ENCODE measurements at places on chromosomes 13 and 19. TPM values are rescaled to one million over a fixed set of nuclear protein-coding genes. Genes with fewer than 3 reads are reported as not detected.

- H3K4me1 ChIP-seq: no peaks in the 10 kb centered on the region
- DNase-seq: no peak
- no peak overlapping the region for H3K4me3 ChIP-seq
- no peaks in the 10 kb centered on the region for H3K27me3 ChIP-seq
Observed at GRCh38 chr13:105591277-105591676, 944.2 kb downstream of the EFNB2 start.

GRCh38 chr13:58302349-58302748 is 670.8 kb downstream of the PCDH17 start:
- H3K4me3 ChIP-seq: no peak overlapping the region
- no peak for DNase-seq
- no peaks in the 10 kb centered on the region for H3K36me3 ChIP-seq
- H3K27me3 ChIP-seq: peaks cover 4% of the 10 kb centered on the region
- H3K27ac ChIP-seq: no peak overlapping the region

GRCh38 chr13:47092202-47092601 is 195.3 kb upstream of the HTR2A start:
- H3K36me3 ChIP-seq: no peaks in the 10 kb centered on the region
- H3K4me3 ChIP-seq: no peak overlapping the region
- H3K4me1 ChIP-seq: no peaks in the 10 kb centered on the region
- H3K27ac ChIP-seq: no peak overlapping the region
- no peaks in the 10 kb centered on the region for H3K27me3 ChIP-seq

GRCh38 chr13:110185696-110186095 is 121.3 kb downstream of the COL4A1 start:
- H3K27me3 ChIP-seq: no peaks in the 10 kb centered on the region
- DNase-seq: no peak
- H3K4me3 ChIP-seq: no peak overlapping the region

DNA sequence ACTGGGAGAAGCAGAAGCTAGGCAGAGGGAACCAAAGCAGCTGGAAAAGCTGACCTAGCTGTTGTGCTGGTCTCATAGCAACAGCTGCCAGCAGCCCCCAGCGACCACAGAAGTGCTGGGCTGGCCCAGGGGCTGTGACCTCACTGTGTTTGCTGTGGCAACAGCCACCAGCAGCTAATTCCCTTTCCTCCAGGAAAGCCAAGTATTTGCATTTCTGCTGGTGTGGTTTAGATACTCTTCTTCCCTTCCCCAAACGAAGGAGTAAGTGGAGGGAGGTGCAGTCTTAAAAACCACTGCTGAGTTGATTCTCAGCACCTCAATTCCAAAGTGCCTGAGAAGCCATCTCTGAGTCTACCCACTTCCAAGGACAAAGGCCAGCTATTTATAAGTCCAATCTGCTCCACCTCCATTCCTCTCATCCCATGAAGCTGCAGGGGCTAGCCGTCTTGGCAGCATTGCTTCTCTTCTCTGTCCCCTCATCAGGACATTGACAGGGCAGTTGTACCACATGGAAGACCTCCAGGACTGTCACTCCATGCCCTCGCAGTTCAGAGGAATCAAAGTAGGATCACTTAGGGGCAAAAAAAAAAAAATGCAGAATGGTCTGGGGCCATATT is 11.5 kb upstream of the CCDC97 start:
- H3K27me3 ChIP-seq: no peaks in the 10 kb centered on the region
- peak; percentile 55 for DNase-seq
- peaks cover 71% of the 10 kb centered on the region for H3K36me3 ChIP-seq
- H3K4me1 ChIP-seq: peaks cover 85% of the 10 kb centered on the region
- no peak overlapping the region for H3K4me3 ChIP-seq

DNA sequence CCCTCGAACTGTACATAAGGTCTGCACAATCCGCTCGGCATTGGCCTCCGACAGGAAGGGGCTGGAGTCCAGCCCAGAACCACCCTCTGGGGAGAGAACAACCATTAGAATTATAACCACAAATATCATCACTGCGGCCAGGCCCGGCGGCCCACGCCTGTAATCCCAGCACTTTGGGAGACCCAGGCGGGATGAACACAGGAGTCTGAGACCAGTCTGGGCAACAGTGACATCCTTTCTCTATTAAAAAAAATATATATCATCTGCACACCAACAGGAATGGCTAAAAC is 11.4 kb downstream of the COQ8B start:
- H3K27ac ChIP-seq: no peak overlapping the region
- peaks cover 41% of the 10 kb centered on the region for H3K36me3 ChIP-seq
- no peaks in the 10 kb centered on the region for H3K4me1 ChIP-seq
- H3K27me3 ChIP-seq: no peaks in the 10 kb centered on the region

DNA sequence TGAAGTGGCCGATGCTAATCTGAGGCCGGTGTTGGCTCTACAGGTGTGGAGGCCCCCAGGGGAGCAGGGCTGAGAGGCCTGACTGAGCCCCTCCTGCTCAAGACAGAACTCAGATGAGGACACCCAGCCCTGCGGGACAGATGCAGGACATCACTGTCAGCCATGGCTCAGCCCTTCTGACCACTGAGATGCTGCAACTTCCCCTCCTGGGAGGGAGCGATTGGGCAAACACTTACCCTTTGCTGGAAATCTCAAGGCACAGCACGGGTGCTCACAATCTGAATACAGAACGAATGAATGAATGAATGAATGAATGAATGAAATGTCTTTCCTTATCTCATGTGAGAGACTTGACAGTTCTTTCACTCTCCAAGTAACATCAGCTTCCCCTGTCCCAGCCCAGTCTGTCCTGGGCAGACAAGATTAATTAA is 3.5 kb upstream of the SIGLEC7 start:
- H3K36me3 ChIP-seq: no peaks in the 10 kb centered on the region
- no peak overlapping the region for H3K4me3 ChIP-seq
- no peak overlapping the region for H3K27ac ChIP-seq
- no peak for DNase-seq
- H3K27me3 ChIP-seq: no peaks in the 10 kb centered on the region
- peaks cover 12% of the 10 kb centered on the region for H3K4me1 ChIP-seq

- no peak overlapping the region for H3K27ac ChIP-seq
- H3K4me1 ChIP-seq: peaks cover 17% of the 10 kb centered on the region
- H3K27me3 ChIP-seq: no peaks in the 10 kb centered on the region
- no peaks in the 10 kb centered on the region for H3K36me3 ChIP-seq
- DNase-seq: no peak
Observed at GRCh38 chr13:30052120-30052519, 201.7 kb upstream of the UBL3 start.

DNA sequence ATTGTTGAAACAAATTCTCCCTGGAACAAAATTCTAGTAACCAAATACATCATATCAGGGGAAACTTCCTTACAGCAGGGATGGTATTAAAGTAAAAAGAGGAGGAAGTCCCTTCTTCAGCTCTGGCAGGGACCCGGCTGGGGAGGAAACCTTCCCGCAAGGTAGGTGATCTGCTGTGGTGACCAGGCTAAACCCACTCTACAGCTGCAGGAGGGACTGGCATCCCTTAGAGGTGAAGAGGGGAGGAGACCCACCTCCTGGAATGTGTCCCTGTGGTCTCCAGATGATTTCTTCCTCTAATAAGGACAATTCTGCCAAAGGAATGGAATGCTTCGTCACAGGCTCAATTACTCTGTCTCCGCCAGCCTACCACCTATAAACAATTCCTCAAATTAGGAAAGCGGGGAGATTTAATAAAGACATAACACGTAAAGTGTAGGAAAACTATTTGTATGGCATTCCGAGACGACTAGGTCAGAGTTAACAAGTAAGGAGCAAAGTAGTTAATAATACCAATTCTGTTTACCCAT is 637 bp upstream of the PDS5B start:
- H3K27ac ChIP-seq: peak overlapping the region; percentile 53
- H3K36me3 ChIP-seq: no peaks in the 10 kb centered on the region
- no peaks in the 10 kb centered on the region for H3K27me3 ChIP-seq
- peak overlapping the region; percentile 62 for H3K4me3 ChIP-seq
- no peak for DNase-seq

DNA sequence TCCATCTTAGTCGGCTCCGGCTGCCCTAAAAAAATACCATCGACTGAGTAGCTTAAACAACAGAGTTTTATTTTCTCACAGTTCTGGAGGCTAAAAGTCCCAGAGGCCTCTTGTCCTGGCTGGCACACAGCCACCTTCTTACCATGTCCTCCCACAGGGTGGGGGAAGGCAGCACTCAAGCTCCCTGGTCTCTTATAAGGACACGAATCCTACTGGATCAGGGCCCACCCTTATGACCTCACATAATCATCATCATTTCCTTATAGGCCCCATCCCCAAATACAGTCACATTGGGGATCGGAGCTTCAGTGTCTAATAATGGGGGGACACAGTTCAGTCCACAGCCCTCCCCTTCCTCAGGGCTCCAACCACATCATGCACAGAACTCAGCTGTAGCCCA is 2.6 kb upstream of the TUBA3C start:
- H3K27me3 ChIP-seq: no peaks in the 10 kb centered on the region
- DNase-seq: no peak
- H3K4me3 ChIP-seq: no peak overlapping the region
- no peaks in the 10 kb centered on the region for H3K4me1 ChIP-seq
- no peaks in the 10 kb centered on the region for H3K36me3 ChIP-seq

- no peak overlapping the region for H3K27ac ChIP-seq
- DNase-seq: no peak
- H3K27me3 ChIP-seq: no peaks in the 10 kb centered on the region
- H3K4me3 ChIP-seq: no peak overlapping the region
- H3K4me1 ChIP-seq: peaks cover 16% of the 10 kb centered on the region
Observed at GRCh38 chr19:21838646-21839045, 2.7 kb upstream of the ZNF43 start.

DNA sequence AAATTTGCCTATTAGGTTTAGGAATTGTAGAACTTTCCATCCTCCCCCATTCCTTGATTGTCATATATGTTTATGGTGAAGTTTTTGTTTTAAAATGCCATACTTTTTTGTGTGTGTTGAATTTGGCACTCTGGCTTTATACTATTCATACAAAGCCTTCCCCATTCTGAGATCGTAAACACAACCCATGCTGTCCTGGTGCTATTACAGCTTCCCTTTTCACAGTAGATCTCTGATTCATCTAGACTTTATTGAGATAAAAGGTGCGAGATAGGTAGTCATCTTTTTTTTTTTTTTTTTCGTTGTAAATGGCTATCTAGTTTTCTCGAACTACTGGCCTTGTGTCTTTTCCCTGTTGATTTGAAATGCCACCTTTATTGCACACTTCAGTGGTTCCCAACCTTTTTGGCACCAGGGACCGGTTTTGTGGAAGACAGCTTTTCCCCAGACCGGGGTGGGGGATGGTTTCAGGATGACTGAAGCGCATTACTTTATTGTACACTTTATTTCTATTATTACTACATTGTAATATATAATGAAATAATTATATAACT is 94.6 kb downstream of the LRCH1 start:
- no peak overlapping the region for H3K4me3 ChIP-seq
- no peak for DNase-seq
- H3K36me3 ChIP-seq: no peaks in the 10 kb centered on the region
- no peaks in the 10 kb centered on the region for H3K27me3 ChIP-seq
- H3K27ac ChIP-seq: no peak overlapping the region

DNA sequence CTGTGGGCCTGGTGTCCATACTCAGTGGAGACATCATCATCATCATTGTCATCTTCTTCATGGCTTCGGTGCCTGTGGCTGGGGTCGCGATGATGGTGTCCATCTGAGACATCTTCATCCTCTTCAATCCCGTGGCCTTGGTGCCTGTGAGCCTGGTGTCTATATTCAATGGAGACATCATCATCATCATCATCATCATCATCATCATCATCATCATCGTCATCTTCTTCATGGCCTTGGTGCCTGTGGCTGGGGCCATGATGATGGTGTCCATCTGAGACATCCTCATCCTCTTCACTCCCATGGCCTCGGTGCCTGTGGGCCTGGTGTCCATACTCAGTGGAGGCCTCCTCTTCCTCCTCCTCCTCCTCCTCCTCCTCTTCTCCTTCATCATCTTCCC is 917 bp downstream of the HRC start:
- DNase-seq: no peak
- H3K4me3 ChIP-seq: no peak overlapping the region
- H3K4me1 ChIP-seq: peaks cover 38% of the 10 kb centered on the region
- no peaks in the 10 kb centered on the region for H3K36me3 ChIP-seq
- H3K27me3 ChIP-seq: peaks cover 26% of the 10 kb centered on the region
- H3K27ac ChIP-seq: no peak overlapping the region

DNA sequence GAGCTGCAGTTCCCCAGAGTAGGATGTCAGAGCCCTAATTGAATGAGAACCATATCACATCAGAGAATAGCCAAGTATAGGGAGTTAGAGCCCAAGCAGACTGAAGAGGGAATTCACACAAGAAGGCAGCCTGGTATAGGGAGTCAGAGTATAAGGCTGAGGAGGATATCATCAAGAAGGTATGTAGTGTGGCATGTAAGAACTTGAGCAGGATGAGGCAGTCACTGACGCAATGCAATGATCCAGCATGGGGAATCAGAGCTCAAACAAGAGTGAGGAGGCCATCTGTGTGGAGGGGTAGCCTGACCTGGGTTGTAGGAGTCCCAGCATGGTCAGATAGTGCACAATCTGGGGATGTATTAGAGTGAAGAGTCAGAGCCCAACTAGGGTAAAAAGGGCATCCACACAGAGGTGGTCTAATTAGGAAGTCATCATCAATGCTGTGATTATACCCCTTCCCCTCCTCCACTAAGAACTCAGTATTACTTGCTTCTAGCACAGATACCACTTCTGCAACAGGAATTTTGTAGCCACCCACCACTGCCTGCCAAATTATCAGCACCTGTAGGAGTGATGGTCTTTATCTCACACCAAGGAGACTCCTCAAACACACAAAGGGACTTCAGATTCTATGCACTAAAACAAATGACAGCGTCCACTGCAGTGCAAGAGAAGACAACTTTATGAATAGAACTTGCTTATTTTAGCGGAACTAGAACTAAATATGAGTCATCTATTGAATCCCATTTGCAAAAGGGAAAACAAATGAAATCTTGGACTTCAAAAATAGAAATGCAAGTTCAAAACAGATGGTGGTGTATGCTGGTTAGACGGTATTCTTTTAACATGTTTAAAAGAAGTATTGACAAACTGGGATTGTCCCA is 107.2 kb downstream of the FNDC3A start:
- H3K4me1 ChIP-seq: no peaks in the 10 kb centered on the region
- H3K36me3 ChIP-seq: no peaks in the 10 kb centered on the region
- H3K4me3 ChIP-seq: no peak overlapping the region
- no peak overlapping the region for H3K27ac ChIP-seq

- no peak overlapping the region for H3K4me3 ChIP-seq
- no peaks in the 10 kb centered on the region for H3K36me3 ChIP-seq
- no peak overlapping the region for H3K27ac ChIP-seq
- DNase-seq: no peak
- H3K4me1 ChIP-seq: peaks cover 65% of the 10 kb centered on the region
- no peaks in the 10 kb centered on the region for H3K27me3 ChIP-seq
Observed at GRCh38 chr13:74115133-74115532, 19.1 kb downstream of the KLF12 start.

DNA sequence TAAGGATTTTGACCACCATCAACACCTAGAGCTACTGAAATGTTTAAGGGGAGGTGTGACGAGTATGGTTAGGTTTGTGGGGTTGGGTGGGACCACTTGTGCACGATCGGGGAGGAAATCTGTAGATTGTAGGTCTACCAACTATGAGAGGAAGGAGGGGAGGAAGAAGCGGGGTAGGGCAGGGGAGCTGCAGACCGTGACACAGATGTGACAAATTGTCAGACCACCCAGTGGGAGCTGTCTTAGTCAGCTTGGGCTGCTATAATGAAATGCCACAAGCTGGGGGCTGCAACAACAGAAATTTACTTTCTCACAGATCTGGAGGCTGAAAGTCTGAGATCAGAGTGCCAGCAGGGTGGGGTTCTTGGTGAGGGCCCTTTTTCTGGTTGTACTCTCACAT is 62.2 kb upstream of the ARGLU1 start:
- H3K27ac ChIP-seq: no peak overlapping the region
- H3K27me3 ChIP-seq: no peaks in the 10 kb centered on the region
- H3K4me3 ChIP-seq: no peak overlapping the region
- no peak for DNase-seq
- no peaks in the 10 kb centered on the region for H3K36me3 ChIP-seq

Gene ZNF414
- total RNA-seq: 50.4 TPM

Gene MCEMP1
- not detected for total RNA-seq

Gene HSD17B14
- 0.75 TPM for total RNA-seq

Gene SYNE4
- total RNA-seq: 5.0 TPM

Gene NLRP9
- not detected for total RNA-seq

Gene KLK3
- total RNA-seq: not detected

Measured in CD4-positive, alpha-beta memory T cell (primary cell).